Fibroblast of skin of left quadriceps (primary cell): ENCODE measurements at places on chromosomes 5 and 9.

- no peak for DNase-seq
Measured at GRCh38 chr5:159405611-159406031, 75.3 kb upstream of the IL12B start.

GRCh38 chr5:107501965-107502675, 168.6 kb downstream of the EFNA5 start:
- DNase-seq: no peak

GRCh38 chr9:133589454-133590227, 19.5 kb downstream of the FAM163B start:
- DNase-seq: no peak

DNA sequence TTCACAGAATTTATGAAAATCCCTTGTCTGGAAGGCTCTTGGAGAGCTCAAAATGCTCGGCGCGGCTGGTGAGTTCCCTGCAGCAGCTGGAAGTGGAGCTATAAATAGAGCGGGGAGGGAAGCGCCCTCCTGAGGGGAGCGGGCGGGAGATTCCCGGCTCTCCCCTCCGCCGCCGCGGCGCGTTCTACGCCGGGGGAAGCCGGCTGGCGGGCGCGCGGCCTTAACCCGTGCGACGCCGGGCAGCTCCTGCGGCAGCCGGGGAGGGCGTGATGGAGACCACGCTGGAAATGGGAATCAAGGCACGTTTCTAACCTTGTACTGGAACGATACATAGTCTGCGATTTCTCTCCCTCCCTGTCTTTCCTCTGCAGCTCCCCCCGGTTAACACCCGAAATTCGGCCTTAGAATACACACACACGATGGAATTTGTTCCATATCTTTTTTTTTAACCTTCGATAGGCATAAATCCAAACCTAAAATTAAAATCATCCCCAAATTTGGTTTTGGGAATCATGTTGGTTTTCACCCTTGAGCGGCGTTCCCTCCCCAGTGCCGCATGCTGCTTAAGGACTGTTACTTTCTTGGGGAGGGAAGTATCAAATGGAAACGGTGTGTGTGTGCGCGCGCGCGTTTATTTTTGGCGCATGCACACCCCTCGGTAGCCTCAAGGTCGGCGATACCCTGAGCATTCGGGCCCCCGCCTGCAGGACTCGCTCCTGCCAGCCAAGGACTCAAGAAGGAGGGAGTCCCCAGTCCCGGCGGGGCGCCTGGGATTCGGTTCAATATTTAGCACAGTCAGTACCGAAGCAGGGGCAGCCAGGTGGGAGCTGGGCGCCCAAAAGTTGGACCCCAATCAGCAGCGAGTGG, 306.3 kb upstream of the KCNN2 start:
- DNase-seq: peak; percentile 20

DNA sequence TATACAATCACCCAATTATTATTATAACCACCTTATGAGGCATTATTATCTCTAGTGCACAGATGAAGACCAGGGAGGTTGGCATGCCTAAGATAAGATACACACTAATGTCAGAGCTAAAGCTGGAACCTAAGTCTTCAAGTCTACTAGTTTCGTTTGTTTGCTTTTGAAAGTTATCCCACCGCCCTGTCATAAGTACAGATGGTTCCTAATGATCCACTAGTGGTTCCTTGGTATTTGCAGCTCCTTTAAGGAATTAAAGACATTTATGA, 14.1 kb downstream of the NDUFA8 start:
- no peak for DNase-seq

- no peak for DNase-seq
Measured at GRCh38 chr5:135120951-135121350, 86.9 kb upstream of the PITX1 start.
